Cerebellar cortex (tissue), 1 donor: ENCODE measurements at places on chromosomes 1 and 21.

- no peak for DNase-seq
These were observed 17.0 kb upstream of the BLACAT1 start for GRCh38 chr1:205472737-205473441.

DNA sequence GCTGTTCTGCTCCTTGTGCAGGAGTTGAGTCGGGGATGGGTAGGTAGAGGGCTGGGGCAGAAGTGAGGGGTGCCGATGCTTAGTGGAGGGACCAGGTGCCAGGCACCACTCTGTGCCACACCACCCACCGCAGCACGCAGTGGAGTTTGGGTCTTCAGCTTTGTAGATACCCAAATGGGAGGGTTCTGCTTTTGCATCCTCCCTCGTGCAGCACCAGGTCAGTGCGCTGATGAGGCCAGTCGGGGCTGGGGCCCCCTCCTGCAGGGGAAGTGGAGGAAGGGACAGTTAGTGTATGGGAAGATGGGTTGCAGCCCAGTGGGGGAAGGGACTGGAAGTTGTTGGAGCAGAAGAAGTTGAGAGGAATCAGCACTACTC is 244.0 kb downstream of the RHOU start:
- no peak for DNase-seq

GRCh38 chr1:111535256-111536191 is 32.1 kb upstream of the ADORA3 start:
- no peak for DNase-seq

- no peak for DNase-seq
These were observed 25.4 kb upstream of the RGS16 start for GRCh38 chr1:182629499-182630096.

DNA sequence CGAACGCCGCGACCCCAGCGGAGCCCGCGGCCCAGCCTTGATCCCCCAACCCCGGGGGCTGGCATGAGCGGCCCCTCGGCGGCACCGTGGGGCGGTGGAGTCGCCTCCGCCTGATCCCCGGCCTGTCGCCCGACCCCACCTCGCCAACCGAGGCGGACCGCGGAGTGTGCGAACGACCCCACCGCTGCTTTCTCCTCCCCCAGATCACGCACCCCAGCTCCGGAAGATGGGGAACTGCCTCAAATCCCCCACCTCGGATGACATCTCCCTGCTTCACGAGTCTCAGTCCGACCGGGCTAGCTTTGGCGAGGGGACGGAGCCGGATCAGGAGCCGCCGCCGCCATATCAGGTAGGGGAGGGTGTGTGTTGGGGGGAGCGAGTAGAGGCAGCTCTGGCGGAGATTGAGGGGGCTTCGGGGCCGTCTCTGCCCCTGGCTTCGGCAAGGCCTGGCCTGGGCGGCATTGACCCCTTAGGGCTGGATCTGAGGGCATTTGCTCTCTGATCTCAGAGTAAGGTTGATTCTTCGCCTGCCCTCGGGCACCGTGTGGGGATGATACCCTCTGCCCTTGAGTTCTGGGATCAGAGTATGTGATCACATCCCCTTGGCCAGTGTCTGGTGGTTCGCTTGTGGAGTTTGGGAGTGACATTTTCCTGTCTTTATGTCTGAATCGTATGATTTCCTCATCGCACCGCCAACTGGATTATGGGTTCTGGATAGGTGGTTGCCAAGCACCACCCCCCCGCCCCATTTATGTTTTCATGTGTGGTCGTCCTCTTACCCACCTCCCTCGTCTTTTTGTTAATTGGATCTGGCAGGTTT is 668 bp downstream of the RNF11 start:
- DNase-seq: peak; percentile 28
